Liver (tissue), 10 donors: ENCODE measurements at places on chromosomes 13 and 19. TPM values are rescaled to one million over a fixed set of nuclear protein-coding genes. Genes with fewer than 3 reads are reported as not detected.

DNA sequence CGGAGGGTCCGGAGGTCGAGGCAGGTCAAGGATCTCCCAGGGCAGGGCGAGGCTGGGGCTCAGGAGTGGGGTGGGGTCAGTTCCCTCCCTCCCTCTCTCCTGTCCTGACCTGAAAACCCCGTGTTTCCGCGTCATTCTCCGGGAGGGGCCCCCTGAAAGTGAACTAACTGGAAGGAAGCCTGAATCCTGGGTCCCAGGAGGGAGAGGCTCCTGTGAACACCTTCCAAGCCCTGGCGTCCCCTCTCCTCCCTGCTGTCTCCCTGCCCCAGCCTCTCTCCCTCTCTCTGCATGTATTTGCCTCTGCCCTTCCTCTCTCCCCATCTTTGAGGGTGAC, 741 bp upstream of the CADM4 start:
- H3K27me3 ChIP-seq: no peaks in the 10 kb centered on the region
- H3K36me3 ChIP-seq: no peaks in the 10 kb centered on the region

DNA sequence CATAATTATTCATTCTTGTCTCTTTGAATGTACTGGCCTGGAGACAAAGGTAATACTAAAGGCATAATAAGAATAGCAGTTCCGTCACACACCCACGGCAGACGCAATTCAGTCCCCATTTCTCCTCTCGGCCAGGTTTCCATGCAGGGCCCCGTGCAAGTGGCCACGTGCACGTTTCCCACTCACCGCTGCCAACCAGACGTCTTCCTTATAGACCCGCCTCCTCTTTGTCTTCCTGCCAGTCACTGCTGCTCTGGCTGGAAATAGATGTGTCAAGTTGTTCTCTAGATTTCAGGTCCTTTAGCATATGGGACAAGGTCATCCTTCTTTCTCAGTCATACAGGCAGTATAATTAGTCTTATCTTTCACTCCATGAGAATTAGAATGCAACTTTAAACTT, 204.3 kb downstream of the SUCLA2 start:
- no peaks in the 10 kb centered on the region for H3K27me3 ChIP-seq
- no peaks in the 10 kb centered on the region for H3K36me3 ChIP-seq
- no peaks in the 10 kb centered on the region for H3K4me1 ChIP-seq

GRCh38 chr19:45773384-45773783, 4.3 kb upstream of the SIX5 start:
- no peak overlapping the region for H3K27ac ChIP-seq
- no peak overlapping the region for H3K4me3 ChIP-seq
- DNase-seq: no peak
- peaks cover 13% of the 10 kb centered on the region for H3K4me1 ChIP-seq

GRCh38 chr13:32234914-32235313, 80.2 kb downstream of the ZAR1L start:
- H3K27me3 ChIP-seq: no peaks in the 10 kb centered on the region
- no peak overlapping the region for H3K27ac ChIP-seq
- peaks cover 20% of the 10 kb centered on the region for H3K36me3 ChIP-seq
- DNase-seq: no peak

GPATCH1 gene
- 4.1 TPM for total RNA-seq

PALM3 gene
- 6.6 TPM for total RNA-seq
